Activated naive CD4-positive, alpha-beta T cell (primary cell): ENCODE measurements at places on chromosomes 11 and 22.

GRCh38 chr22:22930222-22930497, 42.5 kb downstream of the IGLL5 start:
- DNase-seq, result no peak

- no peak for DNase-seq
These were observed 7.5 kb upstream of the SOX10 start for GRCh38 chr22:37991731-37992442.

DNA sequence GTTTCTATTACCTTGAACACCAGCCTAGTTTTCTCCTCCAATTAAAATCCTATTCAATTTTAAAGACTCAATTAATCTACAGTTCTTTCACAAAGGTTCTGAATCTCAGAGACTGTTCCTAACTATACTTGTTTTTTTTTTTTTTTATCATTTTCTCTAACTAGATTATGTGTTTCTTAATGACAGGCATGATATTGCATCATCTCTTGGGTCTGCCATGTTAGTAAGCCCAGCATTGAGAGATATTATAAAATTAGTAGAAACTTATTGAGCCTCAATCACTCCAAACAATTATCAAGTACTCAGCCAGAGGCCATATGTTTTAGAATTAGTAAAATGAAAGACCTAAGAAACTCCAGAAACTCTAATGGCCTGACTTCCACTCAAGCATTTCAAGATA, 28.1 kb upstream of the SLC5A12 start:
- DNase-seq, result no peak

DNA sequence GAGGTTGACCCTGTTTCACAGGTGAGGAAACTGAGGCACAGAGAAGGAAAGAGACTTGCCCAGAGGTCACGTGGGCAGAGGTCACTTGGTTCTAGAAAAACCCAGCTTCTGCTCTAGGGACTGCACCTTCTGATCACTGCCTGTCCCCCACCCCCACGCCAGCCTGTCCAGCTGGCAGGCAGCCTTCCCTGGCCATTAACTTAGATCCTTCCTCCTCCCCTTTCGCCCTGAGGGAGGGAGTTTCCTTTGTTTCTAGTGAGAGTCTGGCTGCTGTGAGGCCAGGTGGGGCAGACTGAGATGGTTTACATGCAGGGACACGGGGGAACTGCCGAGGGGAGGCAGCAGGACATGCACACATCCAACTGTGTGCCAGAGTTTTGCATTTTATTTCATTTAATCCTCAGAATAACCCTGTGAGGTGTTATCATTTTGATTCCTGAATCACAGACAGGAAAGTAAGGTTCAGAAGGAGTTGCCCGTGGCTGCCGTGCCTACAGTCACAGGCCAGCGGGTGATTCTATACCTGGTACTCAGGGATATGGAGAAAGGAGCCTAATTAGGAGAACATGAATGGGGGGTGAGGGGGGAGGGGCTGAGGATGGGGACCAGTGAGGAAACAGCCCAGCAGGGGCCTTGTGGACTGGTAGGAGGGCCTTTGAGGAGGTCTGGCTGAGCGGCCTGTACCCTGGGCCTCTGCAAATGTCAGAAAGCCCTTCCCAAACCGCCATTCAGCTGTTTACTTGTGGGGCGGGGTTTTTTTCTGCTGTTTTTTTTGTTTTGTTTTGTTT, 3.4 kb downstream of the FAM83F start:
- DNase-seq, result no peak

GRCh38 chr11:33778675-33779074, 4.4 kb upstream of the FBXO3 start:
- no peak for DNase-seq

- DNase-seq, result no peak
These were observed 455.3 kb downstream of the SOX6 start for GRCh38 chr11:15901054-15901453.

- no peak for DNase-seq
These were observed 98.6 kb downstream of the GRIK4 start for GRCh38 chr11:120610111-120610510.

DNA sequence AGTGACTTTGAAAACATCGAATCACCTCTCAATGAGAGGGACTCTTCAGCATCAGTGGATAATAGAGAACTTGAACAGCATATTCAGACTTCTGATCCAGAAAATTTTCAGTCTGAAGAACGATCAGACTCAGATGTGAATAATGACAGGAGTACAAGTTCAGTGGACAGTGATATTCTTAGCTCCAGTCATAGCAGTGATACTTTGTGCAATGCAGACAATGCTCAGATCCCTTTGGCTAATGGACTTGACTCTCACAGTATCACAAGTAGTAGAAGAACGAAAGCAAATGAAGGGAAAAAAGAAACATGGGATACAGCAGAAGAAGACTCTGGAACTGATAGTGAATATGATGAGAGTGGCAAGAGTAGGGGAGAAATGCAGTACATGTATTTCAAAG, 65.8 kb downstream of the DKK3 start:
- no peak for DNase-seq

- DNase-seq, result no peak
These were observed 23.0 kb upstream of the ME3 start for GRCh38 chr11:86695373-86695772.

GRCh38 chr11:18754308-18754707, 28.3 kb upstream of the IGSF22 start:
- DNase-seq, result no peak

DNA sequence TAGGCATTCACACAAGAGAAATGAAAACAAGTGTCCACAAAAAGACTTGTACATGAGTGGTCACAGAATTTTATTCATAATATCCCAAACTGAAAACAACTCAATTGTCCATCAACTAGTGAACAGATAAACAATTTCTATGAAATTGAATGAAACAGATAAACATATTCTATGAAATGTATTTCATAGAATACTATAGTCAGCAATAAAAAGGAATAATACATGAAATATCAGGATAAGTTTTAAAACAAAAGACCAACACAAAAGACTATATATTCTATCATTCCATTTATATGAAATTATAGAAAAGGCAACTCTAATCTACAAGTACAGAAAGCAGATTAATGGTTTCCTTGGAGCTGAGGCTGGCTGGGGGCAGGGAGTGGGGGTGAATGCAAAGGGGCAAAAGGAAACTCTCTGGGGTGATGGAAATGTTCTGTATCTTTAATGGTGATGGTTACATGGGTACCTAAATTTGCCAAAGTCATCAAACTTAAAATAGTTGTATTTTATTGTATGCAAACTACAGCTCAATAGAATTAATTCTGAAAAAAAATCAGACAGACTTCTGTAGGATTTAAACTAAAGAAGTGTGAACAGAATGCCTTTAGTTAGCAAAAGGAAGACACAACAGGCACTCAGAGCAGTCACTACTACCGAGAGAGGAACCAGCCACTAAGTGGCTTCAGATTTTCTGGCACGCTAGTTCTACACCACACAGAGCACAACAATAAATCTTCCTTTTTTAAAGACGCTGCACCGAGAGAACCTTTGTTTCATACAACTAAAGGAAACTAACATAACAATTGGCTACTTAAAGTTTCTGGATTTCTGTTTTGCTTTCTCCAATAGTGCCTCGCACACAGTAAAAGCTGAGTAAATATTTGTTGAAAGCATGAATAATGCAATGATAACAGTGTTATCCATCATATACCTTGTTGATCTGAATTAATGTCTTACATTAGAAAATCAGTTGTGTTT, 15.4 kb downstream of the CCDC34 start:
- no peak for DNase-seq

DNA sequence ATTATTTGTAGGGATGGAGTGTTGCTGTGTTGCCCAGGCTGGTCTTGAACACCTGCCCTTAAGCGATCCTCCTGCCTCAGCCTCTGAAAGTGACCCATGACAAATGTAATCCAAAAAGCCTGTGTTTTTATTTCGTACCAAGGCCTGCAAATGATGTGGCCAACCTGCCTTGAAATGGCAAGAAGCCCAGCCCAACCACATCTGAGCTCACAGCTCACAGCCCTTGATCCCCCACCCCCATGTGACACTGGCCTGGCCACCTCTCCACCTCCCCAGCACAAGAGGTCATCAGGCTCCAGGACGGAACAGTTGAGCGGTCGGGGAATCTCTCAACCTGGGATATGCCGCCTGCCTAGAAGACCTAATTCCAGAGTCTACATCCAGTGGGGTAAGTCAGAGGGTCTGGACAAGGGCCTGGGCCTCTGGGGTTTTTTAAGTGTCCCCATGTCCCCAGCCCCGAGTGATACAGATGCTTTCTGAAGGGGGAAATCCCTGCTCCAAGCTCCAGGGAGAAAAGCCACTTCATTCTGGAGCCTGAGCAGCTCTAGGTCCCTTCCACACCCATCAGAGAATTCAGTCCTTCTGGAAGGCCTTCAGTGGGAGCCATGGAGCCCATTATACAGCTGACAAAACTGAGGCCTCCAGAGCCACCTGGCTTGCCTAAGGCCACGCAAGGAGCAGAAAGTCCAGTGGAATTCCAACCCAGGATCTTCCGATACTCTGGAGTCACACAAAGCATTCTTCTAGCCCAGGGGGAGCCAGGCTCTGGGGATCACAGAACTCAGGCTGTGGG, 70.7 kb downstream of the MN1 start:
- DNase-seq, result no peak

- DNase-seq, result no peak
These were observed 26.8 kb downstream of the ANO1 start for GRCh38 chr11:70104961-70105360.

DNA sequence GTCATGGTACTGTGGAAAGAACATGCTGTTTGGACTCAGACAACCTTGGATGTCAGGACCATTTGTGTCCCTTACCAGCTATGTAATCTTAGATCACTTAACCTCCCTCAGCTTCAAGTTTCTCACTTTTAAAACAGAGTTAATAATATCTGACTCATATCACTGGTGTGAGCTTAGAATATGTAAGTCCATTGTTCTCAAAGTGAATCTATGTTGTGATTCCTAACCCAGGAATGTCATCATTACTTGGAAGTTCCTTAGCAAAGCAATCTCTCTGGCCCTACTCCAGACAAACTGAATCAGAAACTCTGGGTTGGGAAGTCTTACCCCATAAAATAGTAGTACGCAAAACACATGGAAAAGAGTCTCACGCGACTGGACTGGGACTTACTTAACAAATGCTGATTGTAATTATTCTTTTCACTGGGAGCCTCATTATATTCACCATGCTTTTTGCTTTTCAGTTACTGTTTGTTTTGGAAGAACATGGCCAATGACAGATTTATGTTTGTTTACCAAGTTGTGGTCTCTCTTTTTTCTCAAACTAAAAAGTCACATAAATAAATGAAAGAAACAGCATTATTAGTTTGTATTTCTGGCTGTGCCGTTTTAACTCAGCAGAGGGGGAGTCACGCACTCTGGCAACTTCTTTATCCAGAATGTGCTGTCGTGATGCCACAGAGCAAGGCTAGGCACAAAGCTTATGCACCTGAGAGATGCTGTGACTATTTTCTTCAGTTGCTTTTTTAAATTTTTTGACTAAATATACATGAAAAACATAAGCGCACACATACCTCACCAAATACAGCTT, 217.7 kb upstream of the CTSC start:
- DNase-seq, result no peak

DNA sequence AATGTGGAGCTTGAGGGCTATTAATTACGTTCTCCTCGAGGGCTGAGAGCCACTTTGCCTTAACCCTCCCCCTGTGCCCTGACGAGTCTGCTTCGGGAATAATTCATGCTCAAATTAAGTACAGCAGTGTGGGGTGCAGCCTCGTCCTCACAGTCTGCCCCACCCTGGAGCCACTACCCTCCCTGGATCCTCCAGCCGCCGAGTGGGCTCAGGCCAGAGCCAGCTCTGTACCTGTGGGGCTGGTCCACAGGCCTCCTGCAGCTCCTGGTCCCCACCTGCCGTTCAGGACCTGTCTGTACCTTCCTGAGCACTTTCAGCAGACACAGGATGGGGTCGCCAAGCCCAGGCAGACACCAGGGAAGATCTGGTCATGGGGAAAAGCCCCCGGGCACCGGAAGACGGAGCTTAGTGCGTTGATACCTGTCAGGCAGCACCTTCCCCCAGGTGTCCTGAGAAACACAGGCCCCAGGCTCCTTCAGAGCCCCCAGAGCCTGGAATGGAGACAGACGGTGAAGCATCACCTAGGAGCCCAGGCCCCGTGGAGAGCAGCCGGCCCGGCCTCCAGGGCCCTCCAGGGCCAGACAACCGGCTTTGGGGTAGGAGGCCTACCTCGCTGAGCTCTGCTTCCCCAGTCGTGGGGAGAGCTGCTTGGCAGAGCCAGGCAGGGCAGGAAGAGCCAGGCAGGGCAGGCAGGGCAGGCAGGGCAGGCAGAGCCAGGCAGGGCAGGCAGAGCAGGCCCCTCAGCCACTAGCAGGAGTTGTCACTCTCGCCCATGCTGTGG, 9.7 kb downstream of the TSPAN32 start:
- DNase-seq, result no peak

DNA sequence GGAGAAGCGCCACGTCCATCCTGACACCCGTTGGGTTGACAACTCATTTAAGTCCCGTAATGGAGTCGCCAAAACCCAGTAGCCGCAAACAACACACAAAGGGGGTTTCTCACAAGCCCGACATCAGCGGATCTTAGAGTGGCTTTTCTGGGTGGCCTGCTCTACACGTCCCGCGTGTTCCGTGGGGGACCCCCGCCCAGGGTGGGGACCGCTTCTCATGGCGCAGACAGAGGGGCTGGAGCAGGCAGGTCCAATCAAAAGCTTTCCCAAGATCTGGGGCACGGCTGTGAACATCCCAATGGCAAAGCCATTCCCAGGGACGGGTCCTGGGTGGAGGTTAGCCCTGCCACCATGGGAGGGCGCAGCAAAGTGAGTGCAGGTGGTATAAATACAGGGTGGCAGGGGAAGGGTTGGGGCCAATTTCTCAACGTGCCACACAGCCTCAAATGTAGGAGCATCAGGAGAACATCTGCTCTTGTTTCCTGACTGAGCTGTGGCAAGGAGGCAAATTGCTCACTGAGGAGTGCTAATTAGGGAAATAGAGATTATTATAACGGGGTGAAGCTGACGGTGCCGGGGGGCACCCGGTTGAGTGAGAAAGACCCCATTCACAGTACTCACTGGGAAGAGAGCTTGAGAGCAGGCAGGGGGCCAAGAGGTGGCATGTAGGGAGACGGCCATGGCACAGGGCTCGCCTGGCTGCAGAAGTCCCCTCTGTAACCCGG, 1447.2 kb downstream of the TBC1D22A start:
- DNase-seq, result no peak

- no peak for DNase-seq
These were observed 31.4 kb downstream of the CBL start for GRCh38 chr11:119237515-119237914.

- DNase-seq, result no peak
These were observed 96.3 kb upstream of the PRDM11 start for GRCh38 chr11:45050111-45050510.

DNA sequence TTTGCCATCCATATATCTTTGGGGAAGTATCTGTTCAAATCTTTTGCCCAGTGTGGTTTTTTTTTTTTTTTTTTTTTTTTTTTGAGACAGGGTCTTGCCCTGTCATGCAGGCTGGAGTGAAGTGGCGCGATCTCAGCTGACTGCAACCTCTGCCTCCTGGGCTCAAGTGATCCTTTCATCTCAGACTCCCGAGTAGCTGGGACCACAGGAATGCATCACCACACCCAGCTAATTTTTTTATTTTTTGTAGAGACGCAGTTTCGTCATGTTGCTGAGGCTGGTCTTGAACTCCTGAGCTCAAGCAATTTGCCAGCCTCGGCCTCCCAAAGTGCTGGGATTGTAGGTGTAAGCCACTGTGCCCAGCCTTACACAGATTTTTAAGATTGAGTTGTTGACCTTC, 4.8 kb upstream of the FAM118A start:
- DNase-seq, result no peak

- no peak for DNase-seq
These were observed 833 bp downstream of the SCUBE2 start for GRCh38 chr11:9090488-9091043.

GRCh38 chr11:23423104-23423503, 562.8 kb upstream of the CCDC179 start:
- no peak for DNase-seq
